ENCODE measurements at places on chromosomes 7 and 10.

GRCh38 chr7:43781726-43782607 lies 23.5 kb downstream of the BLVRA start:
- DNase-seq, result no peak

DNA sequence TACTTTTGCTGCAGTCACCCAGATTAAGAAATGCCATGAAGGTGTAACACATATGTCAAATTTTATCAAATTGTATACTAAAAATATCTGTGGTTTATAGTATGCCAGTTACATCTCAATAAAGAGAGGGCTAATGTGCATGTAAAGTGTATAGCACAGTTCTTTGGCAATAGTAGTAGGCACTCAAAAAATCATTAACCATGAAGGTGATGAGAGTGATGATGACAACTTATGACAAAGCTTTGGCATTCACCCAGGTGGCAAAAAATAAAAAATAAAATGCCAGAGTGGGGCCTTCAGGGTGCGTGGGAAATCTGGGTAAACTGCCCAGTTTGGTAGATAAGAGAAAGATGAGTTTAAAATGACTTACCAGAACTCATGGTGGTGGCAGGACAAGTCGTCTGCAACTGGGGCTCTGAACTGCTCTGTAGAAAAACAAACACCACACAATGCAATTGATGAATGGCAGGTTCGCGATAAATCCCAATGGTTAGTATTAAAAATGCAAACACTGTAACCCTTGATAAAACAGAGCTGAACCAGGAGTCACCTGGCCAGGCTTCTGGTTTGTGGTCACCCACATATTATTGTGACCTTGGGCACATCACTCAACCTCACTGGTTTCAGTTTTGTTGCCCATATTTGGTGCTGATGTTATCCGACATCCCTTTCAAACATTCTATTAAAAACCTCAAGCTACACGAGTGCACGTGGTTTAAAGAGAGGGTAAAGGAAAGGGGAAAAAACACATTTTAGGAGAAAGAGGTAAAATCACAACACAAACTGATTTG lies 120.2 kb downstream of the SORBS1 start:
- peak; percentile 32 for DNase-seq

GRCh38 chr10:15265056-15265455 lies 96.6 kb upstream of the NMT2 start:
- DNase-seq, result no peak

DNA sequence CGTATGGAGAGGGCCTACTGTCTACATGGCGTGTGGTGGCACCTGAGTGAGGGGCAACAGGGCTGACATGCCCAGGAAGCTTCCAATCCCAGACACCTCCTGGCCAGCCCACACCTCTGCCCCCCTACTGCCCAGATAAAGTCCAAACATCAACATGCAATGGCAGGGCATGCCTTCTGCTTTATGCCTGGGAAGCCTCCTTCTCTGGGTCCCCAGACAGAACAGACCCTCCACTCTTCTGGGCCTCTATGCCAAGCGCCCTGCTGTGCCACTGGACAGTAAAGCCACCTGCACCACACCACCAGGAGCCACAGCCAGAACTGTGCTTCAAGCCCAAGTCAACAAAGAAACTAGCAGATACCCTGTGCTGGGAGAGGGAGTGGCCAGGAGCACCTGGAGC lies 12.5 kb downstream of the TMEM72 start:
- no peak for DNase-seq

GRCh38 chr10:17021656-17022465 lies 107.8 kb downstream of the CUBN start:
- no peak for DNase-seq

GRCh38 chr7:151537818-151538561 lies 18.3 kb upstream of the RHEB start:
- DNase-seq, result no peak

GRCh38 chr10:79381804-79382221 lies 34.5 kb downstream of the PPIF start:
- no peak for DNase-seq

- DNase-seq, result no peak
Observed at GRCh38 chr7:106679153-106679931, 18.4 kb upstream of the CCDC71L start.

DNA sequence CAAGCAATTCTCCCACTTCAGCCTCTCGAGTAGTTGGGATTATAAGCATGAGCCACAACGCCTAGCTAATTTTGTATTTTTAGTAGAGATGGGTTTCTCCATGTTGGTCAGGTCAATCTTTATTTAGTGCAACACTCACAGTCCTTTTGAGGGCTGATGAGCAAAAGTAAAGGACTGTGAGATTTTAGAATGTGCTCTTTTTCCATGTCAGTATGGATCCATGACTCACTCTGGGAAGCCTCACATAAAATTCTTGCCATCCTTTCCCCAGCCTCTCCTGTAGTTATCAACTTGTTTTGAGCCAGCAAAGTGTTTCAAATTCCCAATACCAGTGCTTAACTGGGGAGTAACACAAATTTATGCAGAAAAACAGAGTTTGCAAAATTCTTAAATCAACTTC lies 135.8 kb upstream of the CXCL12 start:
- DNase-seq, result no peak

GRCh38 chr7:99099499-99100077 lies 44.3 kb downstream of the SMURF1 start:
- DNase-seq, result no peak
